ENCODE measurements at places on chromosomes 12 and 14.

- DNase-seq, result no peak
These were observed 30.3 kb upstream of the INSM2 start for GRCh38 chr14:35503646-35504045.

DNA sequence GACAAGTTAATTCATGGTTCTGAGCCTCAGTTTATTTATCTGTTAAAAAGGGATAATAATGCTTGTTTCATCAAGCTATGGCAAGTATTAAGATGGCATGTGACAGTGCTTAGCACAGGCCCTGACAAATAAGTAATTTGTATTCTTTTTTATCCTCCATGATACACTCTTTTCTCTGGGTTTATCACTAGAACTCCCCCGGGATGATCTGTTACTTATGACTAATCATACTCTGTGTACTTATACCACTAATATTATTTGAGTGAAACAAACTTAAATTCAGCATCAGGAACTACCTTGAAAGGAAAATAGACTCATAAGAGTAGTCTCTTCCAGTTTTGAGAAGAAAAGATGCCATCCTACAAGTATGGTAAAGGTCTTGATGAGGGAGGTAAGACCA is 283.8 kb downstream of the PAWR start:
- no peak for DNase-seq

- no peak for DNase-seq
These were observed 1.4 kb upstream of the ASIC1 start for GRCh38 chr12:50055831-50056638.

DNA sequence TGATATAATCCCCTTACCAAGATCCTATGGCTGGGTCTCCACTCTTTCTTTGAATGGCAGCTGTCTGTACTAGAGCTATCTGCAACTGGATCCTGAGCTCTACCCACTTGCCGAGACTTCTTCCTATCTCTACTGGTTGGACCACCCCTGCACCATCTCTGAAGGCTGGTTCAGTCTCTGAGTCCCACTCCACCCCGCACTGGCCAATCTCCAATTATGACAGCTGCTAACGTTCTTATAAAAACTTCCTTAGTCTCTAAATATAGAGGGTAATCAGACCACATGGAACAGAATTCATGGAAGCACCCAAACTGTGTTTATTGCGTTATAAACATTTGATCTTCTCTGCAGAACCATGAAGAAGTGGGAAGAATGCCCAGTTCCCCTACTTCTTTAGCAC is 186.6 kb upstream of the EEA1 start:
- peak; percentile 79 for DNase-seq

DNA sequence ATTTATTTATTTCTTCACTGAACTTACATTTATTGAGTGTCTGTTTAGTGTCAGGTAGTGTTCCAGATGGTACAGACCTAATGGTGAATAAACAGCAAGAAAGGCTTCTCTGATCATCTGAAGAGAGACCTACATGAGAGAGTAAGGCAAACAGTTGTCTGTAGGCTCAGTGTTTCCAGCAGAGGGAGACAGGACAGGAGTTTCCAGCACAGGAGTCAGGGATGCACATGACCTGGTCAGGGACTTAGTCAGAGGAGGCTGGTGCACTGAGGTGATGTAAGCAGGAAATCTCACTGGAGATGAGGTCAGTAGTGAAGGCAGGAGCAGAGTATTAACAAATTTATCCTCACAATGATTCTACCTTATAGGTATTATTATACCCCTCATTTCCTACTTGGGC is 233.2 kb downstream of the MDGA2 start:
- DNase-seq, result peak; percentile 0

DNA sequence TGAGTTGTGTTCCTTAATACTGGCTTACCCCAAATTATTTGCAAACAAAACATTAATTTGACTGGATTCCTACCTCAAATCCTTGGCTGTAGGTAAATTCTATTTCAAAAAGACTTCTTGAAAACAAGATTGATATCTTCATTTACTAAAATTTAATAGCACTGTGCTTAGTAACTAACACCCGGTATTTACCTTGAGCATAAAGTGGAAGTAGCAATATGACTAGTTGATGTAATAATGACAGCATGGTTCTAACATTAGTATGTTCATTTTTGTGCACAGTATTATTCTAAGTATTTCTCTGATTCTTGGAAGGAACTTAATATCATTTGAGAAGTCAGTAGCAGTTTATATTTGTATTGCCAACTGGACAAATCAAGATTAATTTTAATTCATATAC is 96.8 kb downstream of the PPHLN1 start:
- no peak for DNase-seq

GRCh38 chr12:51156245-51156765 is 16.6 kb downstream of the TFCP2 start:
- DNase-seq, result no peak

- DNase-seq, result peak; percentile 35
These were observed 67.5 kb downstream of the ETV6 start for GRCh38 chr12:11716794-11717518.

- no peak for DNase-seq
These were observed 14.4 kb downstream of the IRF2BPL start for GRCh38 chr14:77014004-77014604.

- no peak for DNase-seq
These were observed 64.9 kb downstream of the FRMD6 start for GRCh38 chr14:51716610-51717009.

DNA sequence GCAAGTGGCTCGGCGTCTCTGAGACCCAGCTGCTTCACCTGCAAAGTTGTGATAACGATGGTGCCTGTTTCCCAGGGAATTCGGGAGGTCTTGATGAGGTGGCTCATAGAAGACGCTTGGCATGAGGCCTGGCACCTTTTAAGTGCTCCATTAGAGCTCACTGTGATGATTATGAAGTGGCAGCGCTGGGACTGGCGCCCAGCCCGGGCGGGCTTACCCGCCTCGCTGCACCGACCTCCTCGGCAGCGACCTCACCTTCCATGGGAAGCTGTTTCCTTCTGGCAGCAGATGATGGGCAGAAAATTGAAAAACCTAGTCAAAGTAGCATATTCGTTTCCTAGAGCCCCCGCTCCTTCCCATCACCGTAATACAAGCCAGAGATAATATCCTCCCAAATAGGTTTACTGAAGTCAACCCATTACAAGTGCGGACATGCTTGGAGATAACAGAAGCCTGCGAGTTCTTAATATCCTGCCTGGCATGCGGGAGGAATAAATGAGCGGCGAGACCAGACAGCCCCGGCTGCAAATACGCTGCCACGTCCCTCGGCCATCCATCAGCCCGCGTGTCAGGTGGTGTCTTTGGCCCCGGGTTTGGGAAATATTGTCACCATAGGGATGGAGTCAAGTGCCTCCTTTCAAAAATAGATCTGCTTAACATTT is 35.2 kb upstream of the DLK1 start:
- no peak for DNase-seq

- DNase-seq, result no peak
These were observed 236.5 kb upstream of the PELI2 start for GRCh38 chr14:55881577-55882241.

- no peak for DNase-seq
These were observed 19.8 kb downstream of the GXYLT1 start for GRCh38 chr12:42124764-42125387.

DNA sequence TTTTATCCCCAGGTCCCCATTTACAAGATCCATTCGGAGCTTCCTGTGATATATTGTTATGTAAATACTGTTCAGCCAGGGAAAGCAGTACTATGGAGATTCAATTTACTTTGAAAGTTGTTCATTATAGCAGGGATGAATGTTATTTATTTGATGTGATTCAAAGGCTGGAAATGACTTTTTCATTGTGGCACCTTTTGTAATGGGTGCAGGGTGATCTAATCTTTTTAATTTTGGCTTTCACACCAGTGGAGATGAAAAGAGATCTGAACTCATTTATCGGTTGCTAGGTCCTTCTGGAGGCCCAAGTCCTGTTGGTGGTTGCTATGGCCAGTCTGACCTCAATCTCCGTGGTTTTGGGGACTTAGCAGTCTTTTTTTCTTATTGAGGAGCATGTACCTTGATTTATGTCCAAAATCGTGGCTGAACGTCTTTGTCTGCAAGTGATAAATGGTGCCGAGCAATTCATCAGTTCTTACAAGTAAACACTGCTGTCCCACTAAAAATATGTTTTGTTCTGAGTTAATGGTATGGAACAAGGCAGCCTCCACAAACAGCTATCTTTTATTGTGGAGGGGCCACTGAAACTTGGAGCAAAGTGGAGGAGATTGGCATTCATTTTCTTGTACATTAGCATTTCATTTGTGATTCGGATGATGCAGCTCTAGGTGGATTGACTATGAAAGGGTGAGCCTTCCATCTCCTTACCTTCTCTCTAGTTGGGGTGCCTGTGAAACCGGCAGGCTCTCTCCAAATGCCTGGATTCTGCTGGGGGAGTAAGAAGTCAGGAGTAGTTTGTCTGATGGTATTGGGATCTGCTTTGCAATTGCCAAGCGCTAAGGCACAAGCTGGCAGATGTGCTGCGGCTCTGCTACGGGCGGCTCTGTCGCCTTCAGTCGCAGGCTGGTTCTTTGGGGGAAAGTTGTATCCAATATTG is 2.0 kb downstream of the RMST start:
- peak; percentile 12 for DNase-seq

DNA sequence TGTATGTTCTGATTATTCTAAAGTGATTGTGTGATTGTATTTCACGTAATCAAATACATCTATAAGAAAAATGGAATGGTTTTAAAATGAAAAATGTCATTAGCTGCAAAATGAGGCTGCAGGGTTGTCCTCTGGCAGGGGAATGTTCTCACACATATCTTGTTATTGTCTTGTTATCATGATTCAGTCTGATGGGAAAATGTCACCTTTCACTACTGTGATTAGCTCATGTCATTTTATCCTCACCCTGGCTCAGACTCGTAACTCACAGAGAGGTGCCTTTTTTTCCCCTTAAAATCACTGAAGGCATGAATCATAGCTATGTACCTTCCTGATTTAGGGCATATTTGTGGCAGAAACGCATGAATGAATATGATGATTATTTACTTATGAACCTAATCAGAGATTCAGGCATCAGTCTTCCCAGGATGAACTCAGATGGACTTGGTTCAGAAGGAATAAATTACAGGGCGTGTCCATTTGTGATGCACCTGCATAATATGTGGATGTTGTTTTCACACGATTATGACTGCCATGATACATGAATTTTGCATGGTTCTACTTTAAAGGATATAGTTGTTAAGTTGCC is 1339.2 kb downstream of the AACS start:
- no peak for DNase-seq

DNA sequence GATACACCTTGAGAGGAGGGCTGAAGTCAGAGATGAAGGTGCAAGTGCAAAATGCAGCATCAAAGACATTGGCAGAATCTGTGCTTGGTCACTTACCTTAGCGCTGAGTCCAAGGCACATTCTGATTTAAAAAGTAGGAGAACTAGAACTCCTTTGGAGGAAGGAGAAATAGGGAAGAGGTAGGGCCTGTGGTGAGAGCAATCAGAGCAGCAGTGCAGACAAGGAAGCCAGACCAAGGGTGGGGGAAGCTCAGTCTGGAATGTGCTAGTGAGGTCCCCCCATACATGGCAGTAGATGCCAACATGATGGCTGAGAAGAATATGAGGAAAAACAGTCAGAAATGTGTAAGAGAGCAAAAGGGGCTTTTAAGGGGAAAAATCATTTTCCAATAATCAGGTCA is 206.5 kb downstream of the SSPN start:
- DNase-seq, result no peak

DNA sequence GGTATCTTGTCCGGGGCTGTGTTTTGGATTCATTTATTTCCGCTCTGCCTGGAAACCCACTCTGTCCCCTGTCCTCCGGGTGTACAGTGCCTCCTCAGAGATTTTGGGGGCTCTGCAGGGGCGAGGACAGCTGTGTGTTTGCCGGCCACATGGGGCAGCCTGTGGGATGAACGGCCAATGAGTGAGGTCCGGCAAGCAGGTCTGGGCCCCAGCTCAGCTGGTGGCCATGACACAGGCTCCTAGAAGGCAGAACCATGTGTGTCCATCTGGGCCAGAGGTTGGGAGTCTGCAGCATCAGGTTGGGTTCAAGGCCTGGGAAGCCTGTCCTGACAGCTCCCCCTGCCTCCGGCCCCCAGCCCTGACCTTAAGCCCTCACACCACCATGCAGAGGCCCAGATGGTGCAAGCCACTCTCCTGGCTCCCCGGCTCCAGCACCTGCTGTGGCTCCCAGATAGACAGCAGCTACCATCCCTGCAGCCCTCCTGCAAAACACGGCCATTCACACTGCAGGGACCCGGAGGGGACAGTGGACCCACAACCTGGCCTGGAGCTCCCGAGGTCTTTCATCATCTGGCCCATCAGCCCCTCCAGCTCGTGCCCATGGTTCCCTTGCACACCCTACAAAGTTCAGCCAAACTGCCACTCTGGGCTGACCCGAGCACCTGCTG is 220.1 kb upstream of the C14orf180 start:
- no peak for DNase-seq

- no peak for DNase-seq
These were observed 59.0 kb downstream of the NTN4 start for GRCh38 chr12:95731519-95731958.

- DNase-seq, result no peak
These were observed 17.0 kb upstream of the IL22 start for GRCh38 chr12:68270358-68270757.

DNA sequence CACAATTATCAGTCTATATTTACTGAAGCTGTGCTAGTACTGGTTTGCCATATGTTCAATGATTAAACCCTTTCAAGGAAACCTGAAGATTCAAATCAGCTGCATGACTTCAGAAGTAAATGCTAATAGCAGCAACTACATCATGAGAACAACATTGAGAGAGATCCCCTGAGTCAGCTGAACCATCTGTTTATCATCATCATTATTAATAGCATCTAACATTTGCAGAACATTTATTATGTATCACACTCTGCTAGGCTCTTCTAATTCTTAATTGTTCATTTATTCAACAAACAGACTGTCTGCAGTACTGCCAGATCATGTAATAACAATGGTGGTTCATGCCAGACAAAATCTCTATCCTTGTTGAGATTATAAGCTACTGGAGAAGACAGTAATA is 157.4 kb downstream of the KLHL28 start:
- DNase-seq, result no peak

DNA sequence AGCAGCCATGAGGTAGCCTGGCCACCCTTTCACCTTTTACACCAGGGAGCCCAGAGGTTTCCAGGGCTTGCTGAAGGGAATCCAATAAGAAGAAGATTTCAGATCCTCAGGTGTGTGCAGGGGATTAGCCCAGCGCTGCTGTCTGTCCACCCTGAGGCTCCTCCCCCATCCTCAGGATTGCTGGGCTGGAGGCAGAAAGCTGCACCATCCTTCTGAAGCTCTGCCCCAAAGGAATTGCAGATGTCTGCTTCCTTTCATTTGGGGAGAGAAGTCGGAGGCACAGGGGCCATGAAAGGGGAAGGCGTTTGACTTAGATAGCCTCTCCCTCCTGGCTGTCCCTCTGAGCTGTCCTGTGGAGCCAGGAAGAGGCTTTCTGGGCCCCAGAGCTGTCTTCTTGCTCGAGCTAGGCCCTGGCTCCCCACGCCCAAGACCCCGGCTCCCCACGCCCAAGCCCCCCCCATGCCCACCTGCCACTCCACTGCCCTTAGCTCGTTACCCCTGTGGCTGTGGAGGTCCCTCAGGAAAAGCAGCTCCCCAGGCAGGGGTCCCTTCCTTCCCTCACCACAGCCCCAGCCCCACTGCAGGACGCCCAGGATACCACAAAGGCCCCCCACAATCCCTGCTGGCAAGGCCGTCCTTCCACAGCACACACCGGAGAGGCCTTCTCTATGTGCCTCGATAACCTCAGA is 359.0 kb downstream of the CACNA1C start:
- DNase-seq, result no peak
